ENCODE measurements at places on chromosomes 1 and 21.

GRCh38 chr1:235006816-235007215, 121.8 kb downstream of the TOMM20 start:
- no peak for DNase-seq

GRCh38 chr1:167076136-167076710, 14.0 kb downstream of the GPA33 start:
- no peak for DNase-seq

DNA sequence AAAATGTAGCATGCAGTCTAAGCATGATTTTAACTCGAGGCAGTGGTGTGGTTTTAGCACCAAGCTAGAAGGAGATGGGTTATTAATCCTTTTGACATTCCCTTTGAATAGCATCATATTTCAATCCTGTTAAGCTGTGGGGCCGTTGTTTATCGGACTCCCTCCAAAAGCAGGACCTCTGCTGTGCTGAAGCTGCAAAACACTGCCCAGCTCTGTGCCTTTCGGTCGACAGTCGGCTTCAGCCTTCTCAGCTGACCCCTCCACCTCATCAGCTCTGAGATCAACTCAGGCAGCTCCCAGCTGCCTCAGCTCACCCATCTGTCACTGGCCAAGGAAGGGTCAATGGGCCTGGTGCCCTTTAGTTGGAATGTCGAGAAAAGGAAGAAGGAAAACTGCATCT, 95.5 kb downstream of the KAZN start:
- peak; percentile 3 for DNase-seq

GRCh38 chr1:6124746-6125365, 55.3 kb downstream of the CHD5 start:
- no peak for DNase-seq

DNA sequence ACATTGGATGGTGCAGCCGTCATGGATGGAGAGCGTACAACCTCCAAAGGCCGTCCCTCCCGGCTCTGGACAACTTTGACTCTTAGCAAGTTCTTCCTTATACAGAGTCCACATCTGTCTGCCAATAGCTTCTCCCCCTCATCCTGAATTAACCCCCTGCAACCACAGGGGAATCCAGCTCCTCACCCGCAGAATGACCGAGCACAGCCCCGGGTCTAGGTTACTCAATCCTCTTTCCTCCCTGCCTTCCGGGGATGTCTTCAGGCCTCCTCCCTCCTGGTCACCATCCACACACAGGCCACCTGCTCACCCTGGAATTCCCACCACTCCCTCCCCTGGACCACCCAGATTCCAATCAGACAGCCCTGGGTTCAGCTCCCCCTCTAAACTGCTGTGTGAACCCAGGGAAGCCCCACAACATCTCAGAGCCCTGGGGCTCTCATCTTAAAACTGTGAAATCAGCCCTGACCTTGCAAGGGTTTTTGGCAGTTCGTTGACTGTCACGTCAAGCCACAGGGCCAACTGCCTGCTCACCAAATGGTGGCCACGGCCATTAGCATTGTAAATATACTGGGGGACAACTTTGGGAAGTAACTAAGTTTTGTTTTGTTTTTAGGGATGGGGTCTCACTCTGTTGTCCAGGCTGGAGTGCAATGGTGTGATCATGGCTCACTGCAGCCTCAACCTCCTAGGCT, 54.2 kb downstream of the HSPG2 start:
- no peak for DNase-seq

DNA sequence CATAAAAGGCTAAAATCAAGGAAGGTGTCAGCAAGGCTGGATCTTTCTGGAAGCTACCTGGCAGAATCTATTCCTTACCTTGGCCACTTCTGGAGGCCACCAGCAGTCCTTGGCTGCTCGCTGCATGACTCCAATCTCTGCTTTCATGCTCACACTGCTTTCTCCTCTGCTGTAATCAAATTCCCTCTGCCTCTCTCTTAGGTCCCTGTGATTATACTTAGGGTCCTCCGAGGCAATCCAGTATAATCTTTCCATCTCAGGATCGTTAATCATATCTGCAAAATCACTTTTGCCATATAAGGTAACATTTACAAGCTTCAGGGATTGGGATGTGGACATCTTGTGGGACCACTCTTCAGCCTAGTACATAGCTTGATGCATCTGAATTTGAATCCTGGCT, 110.7 kb upstream of the IVNS1ABP start:
- no peak for DNase-seq

DNA sequence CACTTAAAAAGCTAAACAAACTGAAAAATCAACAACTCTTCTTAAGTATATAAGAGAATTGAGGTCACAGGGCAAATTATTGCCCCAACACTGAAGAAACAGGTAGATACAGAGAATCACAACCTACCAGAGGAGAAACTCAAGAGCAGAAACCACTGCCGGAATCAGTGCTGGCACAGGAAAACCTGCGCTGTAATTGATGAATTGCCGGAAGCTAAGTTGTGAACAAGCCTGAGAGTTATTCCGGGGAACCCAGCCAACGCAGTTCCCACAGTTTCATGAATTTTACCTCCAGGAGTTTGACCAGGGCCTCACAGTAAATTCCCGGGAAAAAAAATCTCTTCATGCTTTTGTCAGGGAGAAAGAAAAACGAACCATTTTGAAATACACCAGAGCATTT, 657.1 kb upstream of the BRINP3 start:
- DNase-seq = no peak

DNA sequence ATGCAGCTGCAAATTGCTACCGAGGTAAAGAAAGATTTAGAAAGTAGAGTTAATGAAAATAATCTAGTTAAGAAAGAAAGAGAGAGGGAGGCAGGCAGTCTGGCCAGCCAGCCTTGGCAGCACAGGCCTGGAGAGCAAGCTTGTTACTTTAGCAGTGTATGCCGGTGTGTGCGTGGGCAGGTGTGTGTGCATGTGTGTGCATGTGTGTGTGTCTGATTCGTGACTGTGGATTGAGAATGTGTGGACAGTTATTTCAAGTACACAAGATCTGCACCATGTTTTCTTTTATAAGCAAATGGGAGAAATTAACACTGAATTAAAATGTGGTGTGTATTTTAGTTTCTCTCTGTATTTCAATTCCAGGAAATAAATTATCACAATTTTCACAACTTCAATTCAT, 211.6 kb downstream of the DSCAM start:
- DNase-seq = peak; percentile 62

DNA sequence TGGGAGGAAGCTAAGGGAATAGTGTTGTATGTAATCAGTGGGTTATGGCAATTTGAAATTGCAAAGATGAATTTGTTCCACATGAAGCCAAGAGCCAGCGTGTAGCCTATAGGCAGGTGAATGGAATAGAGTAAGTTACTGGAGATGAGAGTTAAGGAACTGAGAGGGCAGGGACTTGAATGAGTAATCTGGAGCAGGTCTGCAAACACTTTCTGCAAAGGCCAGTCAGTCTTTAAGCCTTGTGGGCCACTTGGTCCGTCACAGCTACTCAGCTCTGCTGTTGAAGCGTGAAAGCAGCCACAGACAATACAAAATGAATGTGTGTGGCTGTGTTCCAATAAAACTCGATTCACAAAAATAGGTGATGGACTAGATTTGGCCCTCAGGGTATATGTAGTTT, 29.2 kb downstream of the SZT2 start:
- DNase-seq = no peak

GRCh38 chr1:152466217-152466616, 44.4 kb upstream of the LCE5A start:
- no peak for DNase-seq

DNA sequence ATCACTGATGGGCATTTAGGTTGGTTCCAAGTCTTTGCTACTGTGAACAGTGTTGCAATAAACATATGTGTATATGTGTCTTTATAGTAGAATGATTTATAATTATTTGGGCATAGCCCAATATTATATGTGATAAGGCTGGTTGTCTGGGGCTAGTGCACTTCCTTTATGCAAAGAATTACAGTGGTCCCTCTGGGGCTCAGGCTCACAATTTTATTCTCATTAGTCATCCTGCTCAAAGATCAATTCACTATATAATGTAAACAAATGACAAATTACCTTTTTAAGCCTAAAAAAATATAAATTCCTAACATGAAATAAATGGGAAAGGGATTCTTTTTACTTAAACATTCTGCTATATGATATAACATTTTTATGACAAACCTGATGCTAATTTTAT, 5.0 kb downstream of the PLPPR4 start:
- DNase-seq = no peak

GRCh38 chr1:212727386-212728181, 27.9 kb upstream of the BATF3 start:
- DNase-seq = no peak

- DNase-seq = peak; percentile 37
These were observed 605 bp downstream of the RGS4 start for GRCh38 chr1:163069655-163070277.

DNA sequence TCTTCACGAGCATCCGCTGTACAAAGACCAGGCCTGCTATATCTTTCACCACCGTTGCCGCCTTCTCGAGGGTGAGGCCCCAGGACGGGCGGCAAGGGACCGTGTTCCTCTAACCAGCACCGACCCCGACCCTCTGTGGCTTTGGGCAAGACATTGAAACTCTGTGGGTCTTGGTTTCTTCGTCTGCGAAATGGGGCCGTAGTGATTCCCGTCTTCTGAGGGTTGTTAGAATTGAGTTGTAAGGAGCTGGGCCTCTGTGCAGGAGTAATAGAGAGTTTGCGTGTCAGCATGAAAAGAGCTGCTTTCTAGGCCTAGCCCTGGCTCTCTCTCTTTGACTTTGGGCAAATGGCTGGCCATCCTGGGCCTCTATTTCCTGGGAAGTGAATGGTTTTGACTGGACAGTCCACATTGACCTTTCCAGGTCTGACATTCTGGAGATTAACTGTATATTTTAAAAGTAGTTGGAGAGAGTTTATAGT, 591 bp downstream of the MRPL37 start:
- no peak for DNase-seq

- DNase-seq = no peak
These were observed at the start of gene SLC9C2 for GRCh38 chr1:173603056-173603591. Gene SLC9C2 (minus strand): TSS chr1:173603072. CDS start chr1:173601776, 1,296 bp downstream.

DNA sequence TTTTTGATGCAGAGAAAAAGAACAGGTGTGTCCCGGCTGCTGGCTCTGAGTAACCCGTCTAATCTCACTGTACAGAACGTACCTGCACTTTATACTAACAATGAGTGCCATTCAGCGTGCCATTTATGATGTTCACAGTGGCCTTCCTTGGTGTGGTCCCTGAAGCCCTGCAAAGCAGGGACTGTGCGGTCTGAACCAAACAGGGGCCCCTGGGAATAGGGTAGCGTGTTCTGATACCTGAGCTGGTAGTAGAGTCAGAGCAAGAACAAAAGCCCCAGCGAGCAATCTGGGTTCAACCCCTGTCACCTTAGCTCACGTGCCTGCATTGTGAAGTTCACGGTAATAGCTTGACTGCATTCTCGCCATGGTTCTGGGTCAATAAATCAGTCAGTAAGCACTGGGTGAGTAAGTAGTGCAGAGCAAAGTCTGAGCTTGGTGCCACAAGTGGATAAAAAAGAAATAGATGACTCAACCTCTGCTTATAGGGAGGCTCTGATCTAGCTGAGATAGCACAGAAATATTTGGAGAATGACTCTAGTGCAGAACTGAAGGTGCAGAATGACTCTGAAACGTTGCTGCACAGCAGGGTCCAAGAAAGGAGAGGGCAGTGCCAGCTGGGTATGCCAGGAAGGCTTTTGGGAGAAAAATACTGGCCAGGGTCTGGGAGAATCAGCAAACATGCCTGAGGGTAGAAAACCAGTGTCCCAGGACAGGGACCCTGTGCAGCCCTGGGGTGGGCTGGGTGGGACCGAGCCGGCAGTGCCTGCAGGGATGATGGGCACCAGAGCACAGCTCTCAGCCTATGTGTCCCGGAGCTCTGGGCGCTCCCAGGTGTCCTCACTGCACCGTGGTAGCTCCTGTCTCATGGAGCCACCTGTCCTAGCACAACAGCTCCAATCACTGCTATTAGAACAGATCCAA, 125.9 kb downstream of the RHOU start:
- peak; percentile 73 for DNase-seq

GRCh38 chr1:197782722-197783360, 7.6 kb upstream of the DENND1B start:
- no peak for DNase-seq

DNA sequence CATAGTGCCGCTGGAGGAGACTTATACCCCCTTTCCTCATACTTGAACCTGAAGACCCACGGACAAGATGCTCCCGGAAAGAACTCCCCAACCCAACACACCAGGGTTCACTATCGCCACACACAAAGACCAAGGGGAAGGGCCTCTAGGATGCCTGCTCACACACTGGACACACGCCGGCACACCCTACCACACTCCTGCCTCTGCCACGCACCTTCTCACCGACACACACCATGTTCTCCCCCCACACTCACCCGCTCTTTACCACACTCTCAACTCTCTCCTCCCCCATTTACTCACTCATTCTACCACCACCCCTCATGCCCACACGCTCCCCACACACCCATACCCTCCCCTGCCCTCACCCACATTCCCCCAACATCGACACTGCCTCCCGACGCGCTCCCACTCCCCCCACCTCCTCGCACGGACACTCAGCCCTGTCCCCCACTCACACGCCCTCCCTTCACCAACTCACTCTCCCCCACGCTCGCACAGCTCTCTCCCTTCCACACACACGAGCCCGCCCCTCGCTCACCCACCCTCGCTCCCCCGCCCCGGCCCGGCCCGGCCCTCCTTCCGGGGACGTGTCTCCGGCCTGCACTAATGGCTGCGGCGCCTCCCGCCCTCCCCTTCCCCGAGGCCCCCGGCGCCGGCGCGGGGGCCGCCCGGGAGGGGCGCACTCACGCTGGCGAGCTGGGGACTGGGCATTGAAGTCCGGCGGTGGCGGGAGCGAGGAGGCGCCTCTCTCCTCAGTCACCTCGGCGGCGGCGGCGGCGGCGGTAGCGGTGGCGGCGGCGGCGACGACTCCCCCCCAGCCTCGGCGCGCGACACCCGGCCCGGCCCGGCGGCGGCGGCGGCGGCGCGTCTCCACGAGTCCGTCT, 626 bp downstream of the PTP4A2 start:
- DNase-seq = peak; percentile 74

GRCh38 chr1:226674892-226675714, 64.0 kb downstream of the ITPKB start:
- no peak for DNase-seq

DNA sequence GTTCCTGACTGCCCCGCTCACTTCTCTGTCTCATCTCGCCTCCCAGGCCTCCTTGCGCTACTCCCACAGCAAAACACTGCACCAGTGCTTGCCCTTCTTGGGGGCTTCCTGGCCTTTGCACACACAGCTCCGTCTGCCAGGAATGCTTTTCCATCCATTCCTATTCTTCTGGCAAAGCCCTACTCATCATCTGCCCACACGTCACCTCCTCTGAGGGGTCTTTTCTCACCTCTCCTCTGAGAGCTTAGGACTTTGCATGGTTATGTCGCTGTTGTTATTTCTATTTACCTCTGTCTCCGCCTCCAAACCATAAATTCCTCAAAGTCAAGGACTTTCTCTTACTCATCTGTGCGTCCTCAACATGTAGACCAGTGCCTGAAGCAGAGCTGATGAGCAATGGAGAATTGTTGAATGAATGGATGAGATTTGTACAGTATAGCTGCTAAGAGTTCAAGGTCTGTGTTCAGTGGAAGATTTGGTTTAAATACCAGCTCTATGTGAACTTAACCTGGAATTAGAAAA, 26.4 kb upstream of the BTG2 start:
- DNase-seq = no peak

Measured in NCI-H69 (cell line).